Ovary (tissue), 10 donors: ENCODE measurements at places on chromosomes 6 and 20.

GRCh38 chr6:106517706-106518105, 111.6 kb downstream of the RTN4IP1 start:
- no peak for DNase-seq

- no peak for DNase-seq
Measured at GRCh38 chr6:111278731-111279130, 191.4 kb downstream of the SLC16A10 start.

GRCh38 chr6:34340394-34340793, 52.1 kb downstream of the NUDT3 start:
- DNase-seq = no peak

- DNase-seq = no peak
Measured at GRCh38 chr20:7989379-7989778, 30.2 kb downstream of the TMX4 start.

DNA sequence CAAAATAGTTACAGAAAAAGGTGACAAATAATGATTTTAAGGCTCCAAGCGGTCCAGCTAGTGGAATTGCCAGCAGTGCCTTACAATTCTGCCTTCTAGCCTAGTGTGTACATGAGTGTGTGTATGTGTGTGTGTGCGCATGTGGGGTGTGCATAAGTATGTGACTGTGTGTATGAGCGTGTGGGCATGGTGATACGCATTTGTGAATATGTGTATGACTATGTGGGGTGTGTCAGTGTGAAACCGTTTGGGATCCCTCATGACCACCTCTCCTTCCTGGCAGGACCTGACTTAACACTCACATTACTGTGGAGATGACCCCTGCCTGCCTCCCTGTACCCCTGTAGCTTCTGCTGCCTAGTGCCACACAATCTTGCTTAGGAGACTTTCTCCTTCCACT, 40.4 kb upstream of the RNF182 start:
- DNase-seq = no peak

- DNase-seq = no peak
Measured at GRCh38 chr6:34979994-34980393, 90.9 kb downstream of the ANKS1A start.

DNA sequence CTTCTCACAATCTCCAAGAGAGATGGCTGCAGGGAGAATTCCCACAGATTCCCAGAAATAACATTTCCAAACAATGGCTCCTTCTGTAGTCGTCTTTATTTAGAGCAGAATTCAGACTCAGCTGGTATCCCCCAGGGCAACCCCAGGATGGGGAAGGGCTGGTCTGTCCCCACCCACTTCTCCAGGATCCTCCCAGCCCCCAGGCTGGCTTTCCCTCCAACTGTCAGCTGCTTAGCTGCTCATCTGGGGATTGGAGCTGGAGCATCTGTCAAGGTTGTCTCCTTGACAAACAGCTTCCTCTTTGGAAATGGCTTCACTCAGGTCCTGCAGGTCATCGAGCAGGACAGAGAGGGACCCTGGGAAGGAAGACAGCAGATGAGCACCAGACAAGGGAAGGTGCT, 3.5 kb upstream of the PSORS1C2 start:
- DNase-seq = no peak

GRCh38 chr6:43914272-43915147, 144.5 kb downstream of the VEGFA start:
- DNase-seq = no peak

- no peak for DNase-seq
Measured at GRCh38 chr20:1315804-1316203, 13.1 kb downstream of the SDCBP2 start.

- no peak for DNase-seq
Measured at GRCh38 chr20:5160882-5161281, 34.1 kb downstream of the CDS2 start.

- no peak for DNase-seq
Measured at GRCh38 chr6:46921059-46921458, 679 bp downstream of the ADGRF5 start.

DNA sequence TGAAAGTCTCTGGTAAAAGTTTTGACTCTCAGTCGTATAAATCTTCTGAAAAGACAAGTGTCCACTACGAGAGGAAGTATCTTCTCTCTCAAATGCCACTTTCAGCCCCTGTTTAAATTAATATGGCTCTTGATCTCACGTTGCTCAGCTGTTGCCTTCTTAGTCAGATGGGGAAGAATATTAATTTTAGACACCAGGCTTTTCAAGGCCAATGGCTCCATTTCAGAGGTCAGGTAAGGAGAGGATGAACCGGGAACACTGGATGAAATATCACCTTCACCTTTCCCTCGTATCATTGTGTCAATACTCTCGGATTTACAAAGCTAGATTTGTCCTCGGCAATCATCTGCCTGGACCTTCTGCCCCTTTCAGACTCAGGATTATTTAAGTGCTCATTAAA, at the start of gene MYLK4:
MYLK4 (minus strand) TSS at position 91 of the 400 bp plus-strand sequence. CDS start 1,628 bp downstream, outside the sequence.
- DNase-seq = no peak

DNA sequence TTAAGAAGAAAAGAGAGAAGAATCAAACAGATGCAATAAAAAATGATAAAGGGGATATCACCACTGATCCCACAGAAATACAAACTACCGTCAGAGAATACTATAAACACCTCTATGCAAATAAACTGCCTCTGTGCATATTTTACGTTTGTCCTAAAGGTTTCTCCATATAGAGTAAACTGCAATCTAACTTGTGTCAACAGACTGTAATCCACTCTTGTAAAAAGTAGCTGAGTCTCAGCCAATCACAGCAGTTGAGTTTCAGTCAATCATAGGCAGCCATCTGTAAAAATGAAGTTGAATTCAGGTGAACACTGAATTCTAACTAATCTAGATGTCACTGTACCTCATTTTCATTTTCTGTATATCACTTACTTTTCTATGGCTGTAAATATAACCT, 112.2 kb upstream of the SYNCRIP start:
- no peak for DNase-seq

- DNase-seq = no peak
Measured at GRCh38 chr6:169953686-169954085, 202.3 kb downstream of the ERMARD start.

DNA sequence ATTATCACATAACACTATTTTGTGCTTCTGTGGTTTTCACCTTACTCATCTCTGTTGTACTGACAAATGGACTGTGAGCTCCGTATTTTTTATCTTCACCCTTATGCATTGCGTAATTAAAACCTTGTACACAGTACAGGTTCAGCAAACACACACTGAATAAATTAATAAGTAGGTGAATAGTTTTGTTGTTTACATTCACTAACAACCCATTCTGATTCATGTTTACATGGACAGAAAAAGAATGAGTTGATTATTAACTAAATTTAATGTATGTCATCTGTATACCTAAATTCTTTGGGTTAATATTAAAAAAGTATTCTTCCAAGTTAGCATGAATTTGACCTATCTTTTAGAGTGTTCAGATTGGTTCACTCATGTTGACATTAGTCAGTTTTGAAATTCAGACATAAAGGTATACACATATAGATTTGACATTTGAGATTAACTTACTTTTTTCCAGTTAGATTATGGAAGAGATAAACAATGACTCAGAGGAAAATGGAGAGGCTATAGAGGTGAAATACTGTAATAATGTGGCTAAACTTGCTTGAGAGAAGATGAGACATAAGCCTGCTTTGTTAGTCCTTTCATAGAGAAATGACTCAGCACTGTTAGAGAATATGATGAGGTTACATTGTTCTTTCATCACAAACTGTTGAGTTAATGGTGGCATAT, 541.7 kb upstream of the FLRT3 start:
- DNase-seq = no peak

DNA sequence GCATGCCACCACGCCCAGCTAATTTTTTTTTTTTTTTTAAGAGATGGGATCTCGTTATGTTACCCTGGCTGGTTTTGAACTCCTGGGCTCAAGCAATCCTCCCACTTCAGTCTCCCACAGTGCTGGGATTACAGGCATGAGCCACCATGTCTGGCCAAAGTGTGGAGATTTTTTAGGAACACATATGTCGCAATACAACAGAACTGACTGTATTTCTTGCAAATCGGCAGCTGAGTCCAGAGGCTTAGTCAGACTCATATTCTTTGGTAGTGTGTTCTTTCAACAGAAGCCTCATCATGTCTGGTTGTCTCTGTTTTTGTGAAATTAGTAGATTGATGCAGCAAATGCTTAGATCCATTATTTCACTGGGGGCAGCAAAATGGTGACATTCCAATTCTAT, 23.9 kb upstream of the CD164 start:
- no peak for DNase-seq

DNA sequence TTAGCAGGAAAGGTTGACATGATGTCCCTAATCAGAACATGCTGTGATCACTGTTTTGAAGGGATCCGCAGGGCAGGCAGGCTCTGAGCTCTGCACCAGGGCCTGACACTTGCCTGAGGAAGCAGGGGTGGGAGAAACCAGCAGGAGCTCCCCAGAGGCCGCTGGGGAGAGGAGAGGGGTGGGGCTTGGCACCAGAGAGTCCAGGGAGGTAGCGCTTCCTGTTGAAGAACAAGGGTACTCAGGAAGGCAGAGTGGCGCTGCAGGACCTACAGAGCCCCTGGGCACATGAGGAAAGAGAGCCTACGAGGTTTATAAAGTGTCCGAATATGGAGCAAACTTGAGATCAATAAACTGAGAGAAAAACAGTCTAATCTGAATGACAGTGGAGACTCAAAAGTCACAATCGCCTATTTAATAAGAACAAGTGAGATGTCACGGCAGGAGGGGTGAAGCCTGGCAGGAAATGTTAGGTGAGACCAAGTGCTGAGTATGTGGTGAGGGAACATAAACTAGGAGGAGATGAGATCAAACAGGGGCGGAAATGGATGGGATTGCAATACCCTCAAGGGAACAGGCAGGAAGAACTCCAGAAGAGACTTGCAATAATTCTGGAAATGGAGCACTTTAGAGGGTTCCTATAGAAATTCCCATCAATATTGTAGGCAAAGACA, 5.8 kb upstream of the TBXT start:
- DNase-seq = no peak

GRCh38 chr6:116801971-116802370, 26.9 kb downstream of the GPRC6A start:
- DNase-seq = no peak

DNA sequence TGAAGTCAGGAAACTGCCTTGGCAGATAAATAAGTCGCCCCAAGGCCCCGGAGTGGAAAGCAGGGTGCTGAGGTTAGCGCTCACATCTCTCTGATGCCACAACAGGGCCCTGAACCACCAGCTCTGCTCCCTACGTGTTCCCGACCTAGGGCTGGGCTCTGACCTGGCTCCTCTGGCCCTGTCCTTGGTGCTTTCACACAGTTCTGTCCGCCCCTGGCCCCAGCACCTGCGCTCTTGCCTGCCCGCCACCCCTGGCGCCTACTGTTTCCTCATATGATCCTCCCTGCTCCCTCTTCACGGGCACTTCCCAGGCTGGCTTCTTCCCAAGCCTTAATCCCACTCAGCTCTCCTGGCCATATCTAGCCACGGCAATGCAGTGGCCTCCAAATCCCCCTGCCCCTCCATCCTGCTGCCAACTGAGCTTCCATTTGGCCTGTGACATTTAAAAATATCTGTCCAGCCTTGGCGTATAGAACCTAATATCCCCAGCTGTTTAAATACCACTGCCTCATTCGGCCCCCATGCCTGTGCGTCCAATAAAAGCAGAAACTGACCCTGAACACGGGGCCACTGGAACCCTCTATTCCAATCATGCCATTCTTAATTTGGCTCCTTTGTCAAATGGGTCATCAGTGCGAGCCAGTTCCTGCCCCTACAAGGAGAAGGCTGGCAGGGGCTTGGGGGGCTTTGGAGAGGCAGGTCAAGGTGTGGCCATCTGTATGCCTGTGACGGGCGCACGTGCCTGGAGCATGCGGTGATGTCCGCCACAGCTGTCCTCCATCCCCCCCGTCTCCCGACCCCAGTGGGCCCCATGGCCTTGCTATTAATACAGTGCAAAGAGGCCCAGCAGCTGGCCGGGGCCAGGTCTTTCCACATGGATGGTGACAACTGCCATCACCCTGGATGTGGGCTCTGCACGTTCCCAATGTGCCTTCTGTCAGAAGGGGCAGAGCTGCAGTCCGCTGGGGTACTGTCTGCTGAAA, 27.7 kb downstream of the GNAS-AS1 start:
- DNase-seq = no peak

DNA sequence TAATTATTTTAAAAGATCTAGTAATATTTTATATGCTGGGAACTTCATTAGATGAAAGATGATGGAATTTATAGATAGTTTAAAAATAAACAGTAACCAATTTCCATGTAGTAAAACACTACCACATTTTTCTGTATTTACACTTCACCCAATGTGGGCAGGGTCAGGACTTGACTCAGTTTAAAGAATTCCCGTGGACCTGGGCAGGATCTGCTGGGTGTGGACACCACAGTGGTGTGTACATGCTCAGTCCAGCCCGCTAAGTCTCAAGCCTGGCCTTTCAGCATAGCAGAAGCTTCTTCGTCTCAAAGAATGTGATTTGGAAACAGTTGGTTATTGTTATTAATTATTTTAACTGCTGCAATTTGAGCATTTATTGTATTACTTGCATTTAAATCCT, 364.2 kb downstream of the SYNE1 start:
- no peak for DNase-seq

DNA sequence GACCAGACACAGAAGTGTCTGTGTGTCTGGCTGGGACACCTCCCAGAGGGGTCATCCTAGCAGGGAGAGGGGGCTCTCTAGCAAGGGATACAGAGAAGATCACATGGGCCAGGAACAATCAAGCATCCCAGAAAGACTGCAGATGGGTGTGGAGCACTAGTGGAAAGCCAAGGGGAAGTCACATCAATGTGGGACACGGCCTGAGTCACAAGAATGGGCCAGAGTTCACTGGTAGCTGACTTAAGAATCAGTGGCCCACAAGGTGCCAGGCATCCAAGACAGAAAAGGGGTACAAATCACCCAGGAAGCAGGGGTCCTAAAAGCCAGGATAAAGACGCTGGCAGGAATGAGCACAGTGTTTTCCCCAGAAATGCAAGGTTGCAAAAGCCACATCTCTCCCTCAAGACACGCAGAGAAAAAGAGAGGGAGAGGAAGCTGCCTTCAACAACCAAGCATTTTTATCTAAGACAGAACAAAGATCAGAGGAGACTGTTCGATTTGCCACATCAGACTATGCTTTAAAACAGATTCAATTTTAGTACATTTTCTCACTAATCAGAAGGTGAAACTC, 113.6 kb upstream of the DST start:
- no peak for DNase-seq

- no peak for DNase-seq
Measured at GRCh38 chr20:38903335-38903734, 22.9 kb upstream of the FAM83D start.

- DNase-seq = no peak
Measured at GRCh38 chr6:81985191-81985590, 232.7 kb upstream of the TENT5A start.

- no peak for DNase-seq
Measured at GRCh38 chr20:59318201-59318790, 17.9 kb downstream of the EDN3 start.

- no peak for DNase-seq
Measured at GRCh38 chr6:132675002-132675401, 16.0 kb upstream of the TAAR1 start.
